Activated naive CD4-positive, alpha-beta T cell (primary cell): ENCODE measurements at places on chromosomes 16 and 17.

DNA sequence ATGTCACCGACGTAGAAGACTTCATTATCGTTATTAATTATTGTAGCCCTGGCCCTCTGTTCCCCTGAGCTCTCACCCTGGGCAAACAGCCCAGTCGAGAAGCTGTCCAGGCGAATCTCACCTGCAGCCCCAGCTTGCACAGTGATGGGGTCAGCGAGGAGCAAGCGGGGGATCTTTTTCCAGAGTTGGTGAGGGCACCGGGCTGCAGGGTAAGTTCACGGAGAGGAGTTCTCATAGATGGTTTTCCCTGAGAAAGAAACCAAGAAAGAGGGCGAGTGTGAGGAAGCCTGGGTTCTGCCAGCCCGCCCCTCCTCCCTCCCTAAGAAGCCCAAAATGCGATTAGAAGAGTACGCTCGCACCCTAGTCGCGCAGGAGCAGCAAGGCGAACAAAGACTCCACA is 436 bp downstream of the SPAG5 start:
- DNase-seq = no peak

DNA sequence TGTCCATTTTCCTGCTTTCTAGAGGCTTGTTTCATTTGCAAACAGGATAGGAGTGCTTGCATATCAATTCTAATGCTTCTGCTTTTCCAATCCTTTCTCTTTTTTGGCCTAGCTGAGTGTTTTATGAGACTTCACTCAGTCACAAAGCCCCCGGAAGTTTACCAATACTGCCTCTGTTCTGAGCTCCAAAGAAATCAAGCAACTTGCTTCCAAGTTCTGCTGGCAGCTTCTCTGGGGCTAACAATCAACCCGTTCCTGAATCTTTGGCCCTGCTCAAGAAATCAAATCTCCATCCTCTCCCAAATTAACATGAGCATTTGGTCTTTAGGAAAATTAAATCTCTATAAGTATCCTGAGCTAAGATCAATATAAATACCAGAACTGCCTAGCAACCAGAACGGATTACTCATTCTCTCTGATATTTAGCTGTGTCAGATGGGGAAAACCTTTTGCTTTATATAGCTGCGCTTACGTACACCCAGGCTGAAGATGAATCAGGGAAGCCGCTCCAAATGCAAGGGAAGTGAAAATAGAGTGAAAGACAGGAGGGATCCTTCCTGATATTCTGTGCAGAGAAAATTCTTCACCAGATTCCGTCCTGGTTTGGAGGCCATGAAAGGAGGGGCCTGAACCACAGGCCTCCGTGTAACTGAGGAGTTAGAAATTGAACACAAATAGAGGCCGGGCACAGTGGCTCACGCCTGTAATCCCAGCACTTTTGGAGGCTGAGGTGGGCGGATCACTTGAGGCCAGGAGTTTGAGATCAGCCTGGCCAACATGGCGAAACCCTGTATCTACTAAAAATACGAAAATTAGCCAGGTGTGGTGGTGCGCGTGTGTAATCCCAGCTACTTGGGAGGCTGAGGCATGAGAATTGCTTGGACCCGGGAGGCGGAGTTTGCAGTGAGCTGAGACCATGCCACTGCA is 23.3 kb upstream of the GRB2 start:
- no peak for DNase-seq

GRCh38 chr17:20779521-20779920 is 200.0 kb downstream of the CDRT15L2 start:
- DNase-seq = no peak

- DNase-seq = no peak
These were observed 52.5 kb upstream of the MNT start for GRCh38 chr17:2453325-2453724.

GRCh38 chr17:52237151-52237550 is 78.6 kb upstream of the CA10 start:
- DNase-seq = no peak

DNA sequence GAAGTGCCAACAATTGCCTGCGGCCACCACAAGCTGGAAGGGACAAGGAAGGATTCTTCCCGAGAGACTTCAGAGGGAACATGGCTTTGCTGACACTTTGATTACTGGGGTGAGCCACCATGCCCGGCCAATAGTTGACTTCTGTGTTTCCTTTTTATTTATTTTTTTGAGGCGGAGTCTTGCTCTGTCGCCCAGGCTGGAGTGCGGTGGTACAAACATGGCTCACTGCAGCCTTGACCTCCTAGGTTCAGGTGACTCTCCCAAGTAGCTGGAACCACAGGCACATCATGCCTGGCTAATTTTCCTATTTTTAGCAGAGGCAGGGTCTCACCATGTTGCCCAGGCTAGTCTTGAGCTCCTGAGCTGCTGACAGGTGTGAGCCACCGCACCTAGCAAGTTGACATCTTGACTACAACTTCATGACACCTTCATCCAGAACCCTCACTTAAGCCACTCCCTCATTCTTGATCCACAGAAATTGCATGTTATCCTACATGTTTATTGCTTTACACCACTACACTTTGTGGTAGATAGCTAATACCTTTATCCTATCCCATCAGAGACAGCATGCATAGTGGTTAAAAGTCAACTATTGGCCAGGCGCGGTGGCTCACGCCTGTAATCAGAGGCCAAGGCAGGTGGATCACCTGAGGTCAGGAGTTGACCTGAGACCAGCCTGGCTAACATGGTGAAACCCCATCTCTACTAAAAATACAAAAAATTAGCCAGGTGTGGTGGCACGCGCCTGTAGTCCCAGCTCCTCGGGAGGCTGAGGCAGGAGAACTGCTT is 16.1 kb upstream of the GPRC5C start:
- no peak for DNase-seq

GRCh38 chr17:35460354-35460851 is 11.8 kb upstream of the SLFN13 start:
- no peak for DNase-seq

DNA sequence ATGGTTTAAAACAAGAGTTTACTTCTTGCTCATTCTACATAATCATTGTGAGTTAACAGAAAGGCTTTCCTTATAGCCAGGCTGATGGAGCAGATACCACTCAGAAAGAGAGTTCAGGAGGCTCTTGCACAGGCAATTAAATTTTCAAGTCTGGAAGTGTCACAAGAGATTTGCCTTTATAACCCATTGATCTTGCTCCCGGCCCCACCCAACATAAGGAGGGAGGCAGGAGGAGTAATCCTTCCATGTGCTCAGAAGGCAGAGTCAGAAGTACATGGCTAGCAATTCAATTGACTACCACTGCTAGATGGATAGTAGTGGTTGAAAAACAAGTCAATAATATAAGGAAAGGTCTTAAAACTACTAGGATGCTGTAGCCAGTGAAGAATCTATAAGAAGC is 346.3 kb upstream of the CDH11 start:
- DNase-seq = no peak

GRCh38 chr17:79276821-79277220 is 202.2 kb downstream of the ENGASE start:
- DNase-seq = no peak

- DNase-seq = no peak
These were observed 7.3 kb downstream of the CANT1 start for GRCh38 chr17:79002291-79002690.
